Suppressor macrophage treated with lipopolysaccharide for 1 hour (primary cell): ENCODE measurements at places on chromosomes 2 and 18.

- DNase-seq, result no peak
Observed at GRCh38 chr2:182463760-182464159, 36.9 kb upstream of the PDE1A start.

DNA sequence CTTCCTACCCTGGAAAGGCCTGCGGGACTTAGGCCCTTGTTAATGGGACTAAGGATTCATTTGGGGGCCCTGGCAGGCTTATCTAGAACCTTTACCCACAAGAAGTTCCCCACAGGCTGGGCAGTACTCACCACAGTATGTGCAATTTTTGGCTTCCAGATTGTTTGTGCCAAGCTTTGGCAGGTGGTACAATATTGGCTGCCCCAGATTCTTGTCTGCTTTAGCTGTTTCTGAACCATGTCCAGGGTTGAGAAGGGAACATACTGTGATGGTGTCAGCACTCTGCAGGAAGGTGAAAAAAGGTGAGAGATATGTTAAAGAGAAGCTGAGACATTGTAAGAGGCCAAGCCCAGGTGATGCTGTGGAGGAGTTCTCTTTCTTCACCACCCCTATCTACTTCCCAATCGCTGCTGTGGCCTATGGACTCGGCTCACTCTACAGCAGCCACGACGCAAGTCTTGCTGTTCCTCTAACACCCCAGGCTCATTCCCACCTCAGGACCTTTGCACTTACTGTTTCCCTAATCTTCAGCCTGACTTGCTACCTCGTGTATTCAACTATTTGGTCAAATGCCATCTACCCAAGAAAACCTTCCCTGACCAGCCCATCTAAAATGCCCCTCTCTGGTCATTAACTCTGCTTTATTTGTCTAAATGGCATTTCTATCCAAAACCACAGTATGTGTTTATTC is 9.2 kb downstream of the SLC4A5 start:
- DNase-seq, result no peak

DNA sequence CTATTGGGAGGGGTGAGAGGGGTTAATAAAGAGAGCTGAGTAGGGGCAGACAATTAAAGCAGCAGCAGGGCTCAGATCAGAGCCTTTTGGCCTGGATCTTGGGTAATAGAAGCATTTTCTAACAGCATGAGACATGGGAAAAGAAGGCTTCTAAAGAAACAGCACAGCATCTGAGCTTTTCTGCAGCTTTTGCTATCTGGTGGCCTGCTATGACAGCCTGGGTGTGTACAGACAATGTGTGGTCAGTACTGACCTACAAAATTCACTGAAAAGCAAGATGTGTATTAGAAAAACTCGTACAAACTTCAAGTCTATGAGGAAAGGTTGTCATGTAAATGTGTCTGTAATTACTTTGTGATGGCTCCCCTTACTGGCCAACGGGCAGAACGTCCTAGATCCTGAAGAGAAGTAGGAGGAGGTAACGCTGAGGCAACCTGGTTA is 95.6 kb downstream of the GALNT3 start:
- DNase-seq, result peak; percentile 26

- no peak for DNase-seq
Observed at GRCh38 chr18:25052511-25052921, 299.4 kb downstream of the ZNF521 start.

DNA sequence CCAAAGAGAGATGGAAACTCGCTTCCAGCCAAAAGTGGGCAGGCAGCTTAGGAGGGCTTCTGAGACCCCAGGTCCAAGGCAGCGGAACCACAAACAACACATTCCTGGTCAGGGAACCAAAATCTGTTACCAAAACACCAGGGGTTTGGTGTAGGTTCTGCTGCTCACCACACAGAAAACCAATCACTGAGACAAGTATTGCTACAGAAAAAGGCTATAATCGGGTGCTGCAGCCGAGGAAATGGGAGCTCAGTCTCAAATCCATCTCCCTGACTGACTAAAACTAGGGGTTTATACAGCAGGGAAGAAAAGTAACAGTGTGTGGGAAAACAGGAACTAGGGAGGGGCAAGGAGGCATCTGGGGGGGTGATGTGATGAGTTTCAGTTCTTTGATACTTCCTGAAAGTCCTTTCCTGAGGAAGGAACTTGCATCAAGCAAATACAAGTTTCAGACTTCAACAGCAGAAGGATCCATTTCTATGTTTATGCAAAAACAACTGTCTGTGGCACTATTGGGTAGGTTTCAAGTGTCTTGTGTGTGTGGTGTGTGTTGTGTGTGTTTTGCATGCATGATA is 108.0 kb downstream of the FAM168B start:
- DNase-seq, result peak; percentile 44

- DNase-seq, result no peak
Observed at GRCh38 chr18:13471971-13472628, 253.5 kb downstream of the LDLRAD4 start.

DNA sequence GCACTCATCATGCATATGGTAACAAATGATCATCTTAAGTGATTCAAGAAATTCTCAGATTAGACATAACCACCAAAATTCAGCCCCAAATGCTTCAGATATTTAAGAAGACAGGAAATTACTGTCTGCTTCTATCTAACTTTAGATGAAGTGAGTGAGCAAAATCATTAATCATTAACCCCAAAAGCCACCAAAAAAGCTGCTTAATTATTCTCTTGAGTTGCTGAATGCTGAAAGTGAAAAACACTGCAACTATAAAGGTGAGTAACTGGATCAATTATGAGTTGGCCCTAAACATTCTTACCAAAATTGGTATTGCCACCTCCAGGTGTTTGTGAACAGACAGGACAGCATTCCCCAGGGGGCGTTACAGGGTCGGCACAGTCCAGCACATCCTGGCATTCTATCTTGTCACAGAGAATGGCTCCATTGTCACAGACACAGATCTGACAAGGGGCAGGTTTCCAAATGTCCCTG is 69.6 kb downstream of the COL5A2 start:
- no peak for DNase-seq

- no peak for DNase-seq
Observed at GRCh38 chr2:100682536-100682935, 119.7 kb downstream of the PDCL3 start.

DNA sequence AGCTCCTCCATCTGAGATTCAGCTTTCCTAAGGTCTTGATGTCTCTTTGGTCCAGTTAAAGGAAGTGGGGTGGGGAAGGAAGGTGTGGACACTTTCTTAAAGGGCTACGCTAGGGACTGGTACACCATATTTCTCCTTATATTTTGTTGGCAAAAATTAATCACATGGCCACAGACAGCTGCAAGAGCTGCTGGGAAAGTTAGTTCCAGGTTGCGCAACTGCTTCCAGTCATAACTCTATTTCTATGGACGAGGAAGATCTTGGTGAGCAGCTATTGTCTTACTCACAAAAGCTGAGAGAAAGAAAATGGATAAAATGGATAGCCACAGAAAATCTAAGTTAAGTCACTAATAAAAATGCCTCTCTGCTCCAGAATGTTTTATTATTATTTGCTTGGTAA is 60.7 kb upstream of the PPM1B start:
- peak; percentile 45 for DNase-seq

- no peak for DNase-seq
Observed at GRCh38 chr18:76396792-76397191, 98.2 kb downstream of the ZNF516 start.

DNA sequence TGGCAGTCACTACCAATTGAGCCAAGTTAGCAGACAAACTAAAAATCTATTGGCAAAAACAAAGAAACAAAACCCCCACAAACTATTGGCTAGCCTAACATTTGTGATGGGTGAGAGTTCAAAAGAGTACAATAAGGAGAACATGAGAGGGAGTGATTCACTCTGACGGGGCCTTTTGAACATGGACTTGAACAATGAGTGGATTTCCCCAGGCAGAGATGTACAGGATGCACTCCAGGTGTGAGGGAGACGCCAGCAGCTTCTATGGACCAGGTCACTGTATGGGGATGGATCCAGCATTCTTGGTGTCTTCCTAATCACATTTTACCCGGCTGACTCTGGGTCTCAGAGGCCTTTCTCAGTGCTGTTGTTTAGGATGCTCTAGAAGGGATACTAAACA is 167.5 kb upstream of the SMAD2 start:
- no peak for DNase-seq

- DNase-seq, result peak; percentile 56
Observed at GRCh38 chr2:126952216-126952615, 53.5 kb downstream of the TEX51 start.

- DNase-seq, result no peak
Observed at GRCh38 chr18:6959110-6959509, 158.5 kb downstream of the LAMA1 start.
